Upper lobe of left lung (tissue), 6 donors: ENCODE measurements at places on chromosomes 1 and 21. TPM values are rescaled to one million over a fixed set of nuclear protein-coding genes. Genes with fewer than 3 reads are reported as not detected.

OR2L8 gene
- total RNA-seq = not detected

PTGFRN gene
- total RNA-seq = 14.3 TPM

ASCL5 gene
- not detected for total RNA-seq

KRTAP10-2 gene
- total RNA-seq = not detected

KIF2C gene
- 2.7 TPM for total RNA-seq

CDK18 gene
- total RNA-seq = 27.7 TPM

RGS13 gene
- 4.9 TPM for total RNA-seq

SPATA21 gene
- total RNA-seq = not detected

VHLL gene
- total RNA-seq = not detected

SFN gene
- total RNA-seq = 42.1 TPM

GPR89B gene
- 27.7 TPM for total RNA-seq

SPRR1A gene
- not detected for total RNA-seq

EVA1C gene
- total RNA-seq = 40.2 TPM

COL24A1 gene
- total RNA-seq = 0.60 TPM

LAMC1 gene
- 217 TPM for total RNA-seq

SLC44A5 gene
- 4.2 TPM for total RNA-seq

TEX38 gene
- not detected for total RNA-seq

C1QA gene
- total RNA-seq = 424 TPM

PLPP3 gene
- 53.2 TPM for total RNA-seq

CYP4A22 gene
- 0.13 TPM for total RNA-seq

NBPF4 gene
- total RNA-seq = not detected

RIPPLY3 gene
- total RNA-seq = 0.20 TPM
